CD14-positive monocyte (primary cell): ENCODE measurements at places on chromosomes 1 and 21.

DNA sequence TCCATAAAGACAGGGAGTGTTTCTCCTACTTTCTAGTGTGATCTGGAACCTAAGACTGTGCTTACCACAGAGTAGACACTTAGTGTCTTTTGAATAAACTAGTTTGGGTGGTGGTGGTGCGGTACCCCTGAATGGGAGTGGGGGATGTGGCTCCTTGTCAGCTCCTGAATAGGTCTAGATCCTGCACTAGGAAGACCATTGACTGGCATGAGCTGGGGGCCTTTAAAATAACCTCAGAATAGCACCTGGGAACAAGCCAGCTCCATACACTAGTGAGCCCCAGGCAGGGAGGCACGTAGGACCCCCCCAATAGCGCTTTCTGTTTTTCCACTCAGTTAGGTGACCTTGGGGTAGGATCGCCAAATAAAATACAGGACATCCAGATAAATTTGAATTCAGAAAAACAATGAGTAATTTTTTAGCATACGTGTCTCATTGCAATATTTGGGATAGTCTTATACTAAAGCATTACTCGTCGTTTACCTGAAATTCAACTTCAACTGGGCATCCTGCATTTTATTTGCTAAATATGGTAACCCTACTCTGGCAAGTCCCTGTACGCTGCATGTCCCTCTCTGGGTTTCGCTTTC, 45.6 kb downstream of the AZIN2 start:
- DNase-seq: no peak

DNA sequence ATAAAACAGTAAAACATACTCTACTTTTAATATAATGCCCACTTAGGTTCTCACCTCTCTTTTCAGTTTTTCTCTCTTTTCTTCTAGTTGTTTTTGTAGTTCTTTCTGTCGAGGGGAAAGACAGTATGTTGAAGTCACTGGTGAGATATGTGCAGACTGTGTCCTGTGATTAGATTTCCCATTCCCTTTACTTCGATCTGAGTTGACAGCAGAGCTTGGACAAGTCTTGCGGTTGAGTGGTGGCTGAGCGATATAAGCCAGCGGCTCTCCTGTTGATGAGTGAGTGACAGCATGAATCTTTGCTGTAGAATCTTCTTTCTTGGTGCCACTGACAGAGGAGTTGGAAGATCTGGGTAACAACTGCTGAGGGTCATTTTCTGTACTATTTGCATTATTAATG, 6.0 kb downstream of the CCDC181 start:
- no peak for DNase-seq

GRCh38 chr1:206455666-206456344, 14.5 kb upstream of the IKBKE start:
- no peak for DNase-seq

DNA sequence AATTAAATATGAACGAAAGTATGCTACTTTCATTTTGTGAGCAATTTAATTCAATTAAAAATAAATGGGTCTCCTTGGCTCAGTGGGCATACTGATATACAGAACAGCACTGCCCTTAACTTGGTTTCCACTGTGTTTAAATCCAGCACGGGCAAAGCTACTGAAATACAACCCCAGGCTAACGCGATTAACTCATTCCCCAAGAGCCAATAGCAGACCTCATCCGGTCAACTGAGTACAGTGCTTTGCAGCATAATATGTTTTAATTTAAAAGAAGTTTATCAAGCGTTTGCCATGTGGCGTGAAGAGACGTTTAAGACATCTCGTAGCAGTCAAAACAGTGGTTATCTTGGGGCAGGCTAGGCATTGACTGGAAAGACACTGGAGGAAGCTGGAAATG, 118.6 kb downstream of the PROX1 start:
- DNase-seq: no peak

DNA sequence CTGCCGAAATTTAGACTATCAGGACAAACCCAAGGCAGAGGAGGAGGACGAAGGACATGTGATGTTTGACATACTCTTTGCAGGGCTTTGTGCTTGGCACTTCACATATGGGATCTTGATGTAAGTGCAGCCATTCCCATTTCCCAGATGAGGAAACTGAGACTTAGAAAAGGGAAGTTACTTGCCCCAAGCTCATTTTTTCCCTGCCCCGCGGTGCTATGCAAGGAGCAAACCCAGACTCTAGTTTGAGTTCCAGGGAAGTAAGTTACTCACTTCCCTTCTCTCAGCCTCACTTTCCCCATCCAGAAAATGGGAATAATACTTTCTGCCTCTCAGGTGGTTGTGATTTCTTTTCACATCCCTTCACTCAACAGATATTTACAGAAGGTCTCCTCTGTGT, 4.5 kb upstream of the FOXO6 start:
- no peak for DNase-seq

DNA sequence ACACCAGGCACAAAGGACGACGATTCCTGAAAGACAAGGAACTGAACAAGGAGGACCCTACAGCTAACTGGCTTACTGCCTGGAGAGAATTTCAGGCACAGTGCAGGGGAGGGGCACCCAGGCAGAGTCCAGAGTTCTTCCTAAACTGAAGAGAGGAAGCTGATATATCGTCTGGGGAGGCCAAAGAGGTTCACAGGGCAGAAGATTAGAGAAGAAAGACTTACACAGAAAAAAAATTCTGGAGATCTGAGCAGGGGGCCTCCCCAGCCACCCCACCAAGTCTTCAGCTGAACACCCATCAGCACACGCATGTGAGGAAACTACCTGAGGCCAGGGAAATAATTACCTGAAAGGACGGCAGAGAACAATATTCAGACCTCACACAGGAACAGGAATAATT, 24.6 kb downstream of the SORT1 start:
- DNase-seq: peak; percentile 12

DNA sequence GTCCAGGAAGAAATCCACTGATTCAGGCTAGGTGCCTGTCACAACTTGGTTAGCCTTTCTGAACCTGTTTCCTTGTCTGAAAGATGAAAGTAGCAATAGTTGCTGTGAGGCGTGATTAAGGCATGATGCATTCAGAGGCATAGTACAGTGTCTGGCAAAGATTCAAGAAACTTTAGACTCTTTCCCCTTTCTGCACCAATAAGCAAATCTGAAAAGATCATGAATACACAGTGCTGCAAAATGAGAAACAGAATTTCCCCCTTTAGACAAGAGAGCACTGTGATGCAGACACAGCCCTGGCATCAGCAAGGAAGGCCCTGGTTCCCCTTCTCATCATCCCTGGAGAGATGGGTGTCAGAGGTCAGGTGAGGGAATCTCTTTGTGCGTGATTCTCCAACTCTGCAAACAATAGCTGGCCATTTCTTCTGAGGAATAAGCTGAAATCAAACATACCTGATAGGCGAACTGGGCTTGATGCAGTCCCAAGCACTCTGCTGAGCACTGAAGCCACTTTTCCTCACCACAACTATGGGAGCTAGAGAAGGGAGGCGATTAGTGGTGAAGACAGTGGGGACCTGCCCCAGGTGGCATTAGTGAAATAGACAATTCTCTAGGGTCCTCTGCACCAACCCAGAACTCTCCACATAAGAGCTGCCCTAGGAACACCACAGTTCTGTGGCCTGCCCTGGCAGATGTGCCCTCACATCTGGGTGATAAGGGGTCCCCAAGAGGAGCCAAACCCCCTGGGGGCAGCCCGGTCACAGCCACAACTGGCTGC, 41.7 kb downstream of the ITPKB start:
- DNase-seq: no peak

DNA sequence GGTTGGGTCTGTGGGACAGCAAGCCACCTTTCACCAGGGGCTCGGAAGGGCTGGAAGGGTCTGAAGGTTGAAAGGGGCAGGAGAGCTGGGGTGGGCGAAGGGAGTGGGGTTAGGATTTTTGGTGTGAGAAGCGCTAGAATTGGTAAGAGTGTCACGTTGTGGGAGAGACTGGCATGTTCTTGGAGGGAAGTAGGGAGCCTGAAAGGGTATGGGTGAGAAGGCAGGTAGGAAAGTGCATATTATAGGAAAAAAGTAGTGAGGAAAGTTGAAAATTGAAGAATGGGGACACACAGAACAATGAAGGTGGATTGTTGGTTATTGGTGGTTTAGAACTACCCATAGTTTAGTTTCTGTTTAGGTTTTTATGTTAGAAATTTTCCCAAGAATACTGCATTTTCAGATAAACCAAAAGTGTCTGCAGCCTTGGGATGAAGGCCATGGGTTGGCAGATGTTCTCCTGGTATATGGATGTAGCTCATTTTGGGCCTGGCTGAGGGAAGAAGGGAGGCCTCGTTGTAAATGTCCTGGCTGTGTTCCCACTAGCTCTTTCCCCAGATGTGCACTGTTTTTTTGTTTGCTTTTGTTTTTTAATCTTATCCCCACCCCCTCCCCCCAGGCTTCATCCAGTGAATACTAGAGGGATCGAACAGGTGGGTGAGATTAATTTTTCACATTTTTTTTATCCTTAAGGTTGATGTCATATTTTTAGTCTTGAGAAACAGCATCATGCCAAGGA, 1.2 kb downstream of the LRRC42 start:
- no peak for DNase-seq

- DNase-seq: no peak
Observed at GRCh38 chr1:78073441-78073840, 27.7 kb downstream of the GIPC2 start.

DNA sequence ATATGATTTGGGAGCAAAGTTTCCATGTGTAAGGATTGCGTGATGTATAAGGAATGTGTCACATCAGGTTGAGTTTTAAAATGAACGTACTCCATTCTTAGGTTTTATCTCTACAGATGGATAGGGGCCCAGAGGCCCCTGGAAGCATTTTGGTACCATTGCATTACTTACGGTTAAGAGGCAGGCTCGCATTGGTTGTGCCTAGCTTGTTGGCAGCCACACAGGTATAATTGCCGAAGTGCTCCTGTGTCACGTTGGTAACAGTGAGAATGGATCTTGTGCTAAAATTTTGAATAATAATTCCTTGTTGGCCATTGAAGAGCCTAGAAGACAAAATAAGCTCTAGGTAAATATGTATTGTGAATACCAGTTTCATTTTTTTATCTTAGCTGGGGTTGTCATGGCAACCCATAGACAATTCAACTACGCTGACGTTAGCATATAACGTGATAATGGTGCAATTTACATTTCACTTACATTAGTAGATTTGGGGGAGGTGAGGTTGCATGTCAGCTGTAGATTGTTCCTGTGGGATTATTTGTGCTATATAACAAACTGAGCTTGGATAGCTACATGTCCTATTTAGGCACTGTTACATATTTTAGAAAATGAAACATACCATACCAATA, 511.9 kb upstream of the ZRANB2 start:
- DNase-seq: no peak

DNA sequence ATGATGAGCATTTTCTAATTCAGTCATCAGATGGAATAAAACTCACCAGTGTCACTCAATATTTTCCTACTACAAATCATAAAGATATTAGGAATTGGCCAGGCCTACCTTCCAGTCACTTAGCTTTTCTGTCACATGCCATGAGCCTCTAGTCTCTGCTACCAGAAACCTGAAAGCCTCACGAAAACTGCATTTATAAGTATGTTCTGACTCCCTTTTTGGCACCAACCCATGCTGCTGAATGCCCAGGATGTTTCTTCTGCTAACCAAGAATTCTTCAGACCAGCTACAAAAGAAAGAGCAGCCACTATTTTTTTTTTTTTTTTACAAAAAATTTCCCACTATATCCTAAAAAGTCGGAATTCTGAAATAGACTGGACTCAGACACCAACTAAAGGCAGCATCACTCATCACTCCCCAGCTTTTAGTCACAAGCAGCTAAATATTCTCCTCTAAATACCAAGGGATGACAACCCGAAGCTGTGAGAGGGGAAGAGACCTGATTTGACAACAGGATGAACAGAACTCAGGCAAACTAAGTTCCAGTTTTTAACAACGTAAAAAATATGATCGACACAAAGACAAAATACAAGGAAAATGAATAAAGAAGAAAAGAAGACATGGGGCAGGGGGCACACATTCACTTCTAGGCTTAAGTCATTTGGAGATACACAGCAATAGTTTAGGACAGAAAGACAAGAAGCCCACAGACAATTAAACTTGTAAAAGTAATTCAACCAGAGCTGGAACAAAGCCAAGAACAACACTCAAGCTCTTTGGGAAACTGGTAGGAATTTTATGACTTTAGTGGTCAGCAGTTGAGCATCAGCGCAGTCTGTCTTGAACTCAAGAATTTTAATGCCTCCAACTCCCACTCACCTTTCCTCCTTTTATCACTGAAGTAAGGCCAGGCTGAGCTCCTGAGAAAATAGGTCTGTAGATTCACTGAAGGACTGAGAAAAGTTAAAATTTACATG, 1.7 kb downstream of the DCAF8 start:
- DNase-seq: no peak

- DNase-seq: no peak
Observed at GRCh38 chr1:181187337-181188126, 99.0 kb downstream of the IER5 start.

DNA sequence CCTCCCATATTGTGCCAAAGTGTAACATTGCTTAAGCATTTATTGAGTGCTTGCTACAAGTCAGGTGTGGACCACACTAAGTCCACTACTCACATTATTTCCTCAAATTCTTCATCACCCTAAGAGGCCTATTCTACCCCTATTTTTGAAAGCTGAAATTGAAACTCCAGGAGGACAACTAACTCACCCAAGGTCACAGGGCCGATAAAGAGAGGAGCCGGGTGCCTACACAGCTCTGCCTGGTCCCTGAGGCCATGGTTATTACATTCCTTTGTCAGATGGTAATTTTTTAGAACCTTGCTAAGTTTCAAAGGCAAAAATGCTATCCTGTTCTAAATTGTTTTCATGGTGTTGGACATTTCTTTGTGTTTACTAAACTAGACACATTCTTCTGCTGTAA, 24.2 kb upstream of the KLHDC8A start:
- DNase-seq: no peak

DNA sequence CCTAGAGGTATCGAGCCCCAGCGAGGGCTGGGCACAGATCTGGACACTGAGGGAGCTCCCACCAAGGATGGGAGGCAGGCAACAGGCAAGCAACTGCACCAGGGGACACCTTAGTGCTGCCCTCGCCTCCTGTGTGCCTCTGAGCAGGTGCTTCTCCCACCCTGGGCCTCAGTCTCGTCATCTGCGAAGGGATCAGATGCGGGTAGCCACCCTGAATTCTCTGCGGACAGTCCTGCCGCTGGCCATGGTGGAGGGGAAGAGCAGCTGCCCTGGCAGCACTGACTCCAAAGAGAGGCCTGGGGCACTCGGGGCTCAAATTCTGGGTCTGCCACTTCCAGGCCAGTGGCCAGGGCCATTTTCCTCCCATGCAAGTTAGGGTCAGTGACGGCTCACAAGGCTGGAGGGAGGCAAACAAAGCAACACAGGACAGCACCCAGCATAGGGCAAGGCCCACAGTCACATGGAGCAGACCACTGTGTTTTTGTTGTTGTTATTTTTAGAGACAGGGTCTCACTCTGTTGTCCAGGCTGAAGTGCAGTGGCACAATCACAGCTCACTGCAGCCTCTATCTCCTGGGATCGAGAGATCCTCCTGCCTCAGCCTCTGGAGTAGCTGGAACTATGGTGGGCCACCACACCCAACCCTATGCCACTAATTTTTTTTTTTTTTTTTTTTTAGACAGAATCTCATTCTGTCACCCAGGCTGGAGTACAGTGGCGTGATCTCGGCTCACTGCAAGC, 7.1 kb upstream of the SDC3 start:
- no peak for DNase-seq

- DNase-seq: no peak
Observed at GRCh38 chr1:67118191-67118590, 16.6 kb downstream of the C1orf141 start.

- no peak for DNase-seq
Observed at GRCh38 chr1:208219659-208220282, 24.4 kb downstream of the PLXNA2 start.
